ENCODE measurements at places on chromosomes 13 and 19. TPM values are rescaled to one million over a fixed set of nuclear protein-coding genes. Genes with fewer than 3 reads are reported as not detected.
A peak's percentile ranks its signal among the peaks of the same experiment; 100 is the strongest.

REEP6 gene
- 34.5 TPM for total RNA-seq

PNMA8C gene
- 0.10 TPM for total RNA-seq

ZIM2 gene
- not detected for total RNA-seq

ZNF100 gene
- 19.8 TPM for total RNA-seq

ONECUT3 gene
- total RNA-seq = 5.9 TPM

CACNA1A gene
- 23.2 TPM for total RNA-seq

HNRNPA1L2 gene
- 11.6 TPM for total RNA-seq

GRCh38 chr13:36369268-36370107 lies 23.3 kb upstream of the SPART start:
- DNase-seq = no peak

- DNase-seq = no peak
These were observed 48.6 kb downstream of the SCEL start for GRCh38 chr13:77584106-77584505.

DNA sequence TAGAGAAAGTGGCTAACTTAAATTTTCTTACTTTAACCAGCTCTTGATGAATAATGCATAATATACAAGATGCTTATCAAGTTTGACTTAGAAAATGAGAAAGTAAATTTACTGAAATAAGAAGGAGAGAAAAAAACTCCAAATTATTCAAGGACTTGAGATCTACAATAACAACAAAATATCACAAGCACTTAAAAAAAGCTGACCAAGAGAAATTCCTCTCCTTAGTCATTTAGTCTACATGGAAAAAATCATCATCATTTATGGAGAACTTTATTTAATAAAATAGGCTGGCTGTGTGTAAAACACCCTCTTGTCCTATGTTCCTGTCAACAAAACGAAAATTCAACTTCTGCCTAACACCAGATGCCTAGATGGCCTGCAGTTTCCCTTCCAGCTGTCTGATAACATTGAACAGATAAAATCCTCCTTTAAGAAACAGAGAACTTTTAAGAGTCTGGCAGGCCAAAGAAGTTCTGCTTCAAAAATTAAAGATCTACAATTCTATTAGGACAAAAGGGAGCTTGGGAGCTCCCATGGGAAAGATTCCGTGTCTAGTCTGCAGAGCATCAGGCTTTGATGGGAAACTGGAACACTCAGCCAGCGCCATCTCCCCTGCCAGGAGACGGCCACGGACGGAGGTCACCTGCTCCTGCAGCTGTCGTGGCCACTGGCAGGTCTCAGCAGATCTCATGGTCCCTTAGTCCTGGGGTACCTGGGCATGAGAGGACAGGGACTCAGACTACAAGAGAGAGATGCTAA lies 37.9 kb upstream of the ATP11A start:
- no peak for DNase-seq

DNA sequence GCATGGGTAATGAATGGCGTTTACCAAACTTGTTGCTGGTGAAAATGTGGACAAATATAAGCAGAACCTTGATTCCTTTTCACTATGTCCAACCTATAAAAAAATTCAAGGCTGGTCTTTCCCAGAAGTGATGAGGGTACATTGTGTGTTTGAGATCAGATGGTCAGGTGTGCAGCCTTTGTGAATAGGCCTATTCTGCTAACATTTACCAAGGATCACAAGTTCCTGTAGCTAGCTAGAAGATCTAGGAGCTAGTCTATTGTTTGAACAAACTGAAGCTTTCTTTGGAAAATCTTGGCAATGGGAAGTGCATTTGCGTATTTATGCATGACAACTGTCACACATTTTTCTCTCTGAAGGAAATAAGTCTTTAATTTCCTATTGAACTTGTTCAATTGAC lies 489.6 kb downstream of the KLF5 start:
- no peak for DNase-seq

DNA sequence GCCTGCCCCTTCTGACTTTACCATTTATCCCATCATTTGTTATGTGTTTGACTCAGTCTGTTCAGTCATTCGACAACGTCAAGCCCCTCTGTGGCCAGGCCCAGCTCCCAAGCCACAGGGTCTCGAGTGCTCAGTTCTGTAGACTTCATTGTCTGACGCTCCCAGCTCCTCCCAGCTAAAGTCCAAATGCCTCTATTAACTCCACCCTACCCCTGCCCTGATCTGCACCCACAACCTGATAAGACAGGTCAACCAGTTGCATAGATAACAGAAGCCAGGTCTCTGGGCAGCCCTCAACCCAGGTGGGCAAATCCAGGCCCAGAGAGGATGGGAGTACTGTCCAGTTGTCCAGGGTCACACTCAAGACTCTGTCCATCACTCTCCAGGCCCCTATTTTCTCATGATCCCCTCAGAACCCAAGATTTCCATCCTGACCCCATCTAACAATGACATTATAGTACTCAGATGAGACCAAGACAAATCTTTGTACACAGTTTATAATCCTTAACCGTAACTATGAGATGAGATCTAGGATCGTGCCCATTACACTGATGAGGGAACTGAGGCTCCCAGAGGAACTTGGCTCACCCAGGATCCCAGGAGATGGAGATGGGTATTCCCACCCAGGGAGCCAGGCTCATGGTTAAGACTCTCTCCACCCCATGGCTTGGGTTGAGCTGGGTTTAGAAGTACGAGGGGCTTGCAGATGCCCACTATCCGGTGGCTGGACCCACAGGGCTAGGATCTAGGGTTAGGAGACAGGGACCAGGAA lies 1.1 kb downstream of the TM6SF2 start:
- DNase-seq = no peak

DNA sequence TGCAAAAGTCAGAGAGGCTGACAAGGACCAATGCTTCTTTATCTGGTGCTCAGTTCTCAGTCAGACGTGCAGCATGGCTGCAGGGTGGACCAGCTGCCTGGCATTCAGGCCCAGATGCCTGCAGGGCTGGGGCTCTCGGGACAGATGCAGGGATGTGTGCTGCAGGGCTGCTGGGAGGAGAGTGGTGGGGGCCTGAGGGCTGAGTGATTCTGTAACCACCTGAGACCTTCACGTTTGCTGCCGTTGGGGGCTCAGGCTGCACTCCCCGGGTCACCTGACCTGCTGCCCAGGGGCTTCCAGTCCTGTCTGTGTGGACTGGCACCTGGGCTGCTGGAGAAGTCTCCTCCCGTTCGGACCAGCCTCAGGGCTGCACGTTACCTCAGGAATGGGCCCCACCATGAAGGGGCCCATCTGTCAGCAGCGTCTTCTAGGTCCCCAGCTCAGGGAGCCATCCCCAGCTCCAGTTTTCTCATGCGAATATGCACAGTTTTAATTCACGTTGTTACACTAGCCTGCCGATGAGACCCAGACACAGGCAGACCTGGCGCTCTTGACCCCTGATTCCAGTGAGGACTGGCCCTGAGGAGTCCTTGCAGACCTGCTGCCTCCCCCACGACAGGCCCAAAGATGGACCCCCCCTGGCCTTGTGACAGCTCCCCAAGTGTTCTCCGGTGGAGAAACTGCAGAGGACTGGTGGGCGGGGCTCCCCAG lies 16.9 kb downstream of the KCTD15 start:
- no peak for DNase-seq

DNA sequence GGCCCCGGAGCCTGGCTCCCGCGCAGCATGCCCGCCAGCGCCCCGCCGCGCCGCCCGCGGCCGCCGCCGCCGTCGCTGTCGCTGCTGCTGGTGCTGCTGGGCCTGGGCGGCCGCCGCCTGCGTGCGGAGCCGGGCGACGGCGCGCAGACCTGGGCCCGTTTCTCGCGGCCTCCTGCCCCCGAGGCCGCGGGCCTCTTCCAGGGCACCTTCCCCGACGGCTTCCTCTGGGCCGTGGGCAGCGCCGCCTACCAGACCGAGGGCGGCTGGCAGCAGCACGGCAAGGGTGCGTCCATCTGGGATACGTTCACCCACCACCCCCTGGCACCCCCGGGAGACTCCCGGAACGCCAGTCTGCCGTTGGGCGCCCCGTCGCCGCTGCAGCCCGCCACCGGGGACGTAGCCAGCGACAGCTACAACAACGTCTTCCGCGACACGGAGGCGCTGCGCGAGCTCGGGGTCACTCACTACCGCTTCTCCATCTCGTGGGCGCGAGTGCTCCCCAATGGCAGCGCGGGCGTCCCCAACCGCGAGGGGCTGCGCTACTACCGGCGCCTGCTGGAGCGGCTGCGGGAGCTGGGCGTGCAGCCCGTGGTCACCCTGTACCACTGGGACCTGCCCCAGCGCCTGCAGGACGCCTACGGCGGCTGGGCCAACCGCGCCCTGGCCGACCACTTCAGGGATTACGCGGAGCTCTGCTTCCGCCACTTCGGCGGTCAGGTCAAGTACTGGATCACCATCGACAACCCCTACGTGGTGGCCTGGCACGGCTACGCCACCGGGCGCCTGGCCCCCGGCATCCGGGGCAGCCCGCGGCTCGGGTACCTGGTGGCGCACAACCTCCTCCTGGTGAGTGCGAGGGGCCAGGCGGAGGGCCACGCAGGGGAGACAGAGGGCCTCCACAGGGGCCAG lies at the start of gene KL:
TSS of gene KL (plus strand) at position 10 of the 909 bp plus-strand sequence. CDS start at position 28, 18 bp downstream.
- no peak for DNase-seq

DNA sequence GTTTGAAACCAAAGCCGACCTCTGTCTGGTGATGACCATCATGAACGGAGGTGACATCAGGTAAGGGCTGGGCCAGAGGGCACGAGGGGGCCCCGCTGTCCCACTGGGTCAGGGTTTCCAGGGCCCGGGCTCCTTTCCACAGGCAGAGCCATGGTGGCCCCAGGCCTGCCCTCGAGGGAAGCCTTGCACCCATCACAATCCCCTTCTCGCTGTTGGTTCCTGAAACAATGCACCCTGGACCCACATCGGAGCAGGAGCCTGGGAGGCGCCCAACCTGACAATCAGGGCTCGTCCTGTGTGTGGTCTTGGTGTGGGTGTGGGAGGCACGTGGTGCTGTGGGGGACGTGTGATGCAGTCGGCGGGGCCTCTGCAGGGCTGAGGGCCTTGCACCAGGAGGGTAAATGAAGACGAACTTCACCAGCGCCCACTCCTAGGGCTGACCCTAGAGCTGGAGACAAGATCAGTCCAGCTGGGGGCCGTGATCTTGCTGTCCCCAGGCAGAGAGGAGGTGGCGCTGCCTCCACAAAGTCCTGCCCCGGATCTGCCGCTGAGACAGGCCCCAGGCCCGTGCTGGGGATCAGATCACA lies 2.8 kb downstream of the GRK1 start:
- peak; percentile 66 for DNase-seq

- no peak for DNase-seq
These were observed 8.2 kb upstream of the SUCLA2 start for GRCh38 chr13:48009284-48009683.

- DNase-seq = peak; percentile 88
These were observed 169.6 kb upstream of the GPR12 start for GRCh38 chr13:26929971-26930730.

DNA sequence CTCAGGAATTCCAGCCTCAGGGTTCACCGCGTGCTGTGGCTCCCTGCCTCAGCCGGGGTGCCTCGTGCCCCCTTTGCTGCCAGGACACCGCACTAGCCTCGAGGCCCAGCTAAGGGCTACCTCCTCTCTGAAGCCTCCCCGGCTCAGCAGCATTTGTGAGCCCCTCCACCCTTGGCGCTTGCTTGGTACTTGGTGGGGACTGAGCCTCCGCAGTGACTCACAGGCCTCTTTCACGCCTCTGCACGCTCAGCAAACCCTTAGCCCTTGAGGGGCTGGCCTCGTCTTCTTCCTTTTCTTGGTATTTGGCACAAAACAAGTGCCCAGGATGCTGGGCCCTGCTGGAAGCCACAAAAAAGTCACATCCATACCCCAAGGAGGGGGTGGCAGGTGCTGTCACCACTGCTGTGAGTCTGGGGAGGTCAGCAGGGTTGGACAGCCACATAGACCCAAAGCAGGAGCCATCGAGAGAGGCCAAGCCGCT lies 85.4 kb upstream of the TM9SF2 start:
- no peak for DNase-seq

DNA sequence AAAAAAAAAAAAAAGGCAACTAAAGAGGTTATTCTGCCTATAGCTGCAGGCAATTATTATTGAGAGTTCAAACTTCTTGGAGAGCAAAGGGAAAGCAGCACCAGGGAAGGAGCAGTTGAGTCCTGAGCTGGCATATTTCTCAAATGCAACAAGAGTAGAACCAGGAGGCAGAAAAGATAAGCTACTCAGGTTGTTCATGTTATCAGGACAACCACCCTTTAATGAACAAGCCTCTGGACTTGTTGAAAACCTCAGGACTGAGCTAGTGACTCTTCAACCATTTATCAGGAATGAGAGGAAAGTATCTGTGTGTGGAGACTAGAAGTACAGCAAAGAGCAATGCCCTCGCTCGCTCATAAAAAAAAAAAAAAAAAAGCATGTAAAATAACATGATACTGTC lies 183.0 kb downstream of the KCTD12 start:
- no peak for DNase-seq

GRCh38 chr19:39759457-39760184 lies 19.0 kb upstream of the LEUTX start:
- DNase-seq = no peak

DNA sequence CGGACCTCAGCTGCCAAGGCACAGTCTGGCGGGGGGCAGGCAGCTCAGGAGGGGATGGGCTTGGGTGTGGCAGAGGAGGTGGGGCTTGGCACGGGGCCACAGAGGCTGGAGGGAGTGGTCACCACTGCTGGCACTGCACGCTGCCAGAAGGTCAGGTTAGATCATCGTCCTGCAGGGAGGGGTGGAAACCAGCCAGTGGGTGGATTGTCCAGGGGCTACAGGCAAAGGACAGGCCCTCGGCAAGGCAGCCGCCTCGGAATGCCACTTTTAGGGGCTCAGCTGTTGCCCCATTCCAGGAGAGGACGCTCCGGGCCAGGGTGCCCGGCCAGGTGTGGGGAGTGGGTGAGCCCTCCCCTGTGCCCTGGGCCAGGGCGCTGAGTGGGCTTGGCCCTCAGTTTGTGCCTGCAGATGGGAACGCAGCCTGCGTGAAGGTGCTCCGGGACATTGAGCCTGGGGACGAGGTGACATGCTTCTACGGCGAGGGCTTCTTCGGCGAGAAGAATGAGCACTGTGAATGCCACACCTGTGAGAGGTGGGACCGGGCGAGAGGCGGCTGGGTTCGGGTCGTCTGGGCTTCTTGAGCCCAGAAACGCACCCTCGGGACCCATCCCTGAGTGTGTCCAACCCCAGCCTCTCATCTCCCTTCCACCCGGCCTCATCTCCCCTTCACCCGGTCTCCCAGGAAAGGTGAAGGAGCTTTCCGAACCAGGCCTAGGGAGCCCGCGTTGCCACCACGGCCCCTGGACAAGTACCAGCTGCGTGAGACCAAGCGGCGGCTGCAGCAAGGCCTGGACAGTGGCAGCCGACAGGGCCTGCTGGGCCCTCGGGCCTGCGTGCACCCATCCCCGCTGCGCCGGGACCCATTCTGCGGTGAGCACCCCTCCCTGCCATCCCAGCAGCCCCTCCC lies 6.4 kb downstream of the KMT5C start:
- DNase-seq = no peak

GRCh38 chr19:48552406-48553322 lies 692 bp downstream of the SULT2B1 start:
- no peak for DNase-seq

DNA sequence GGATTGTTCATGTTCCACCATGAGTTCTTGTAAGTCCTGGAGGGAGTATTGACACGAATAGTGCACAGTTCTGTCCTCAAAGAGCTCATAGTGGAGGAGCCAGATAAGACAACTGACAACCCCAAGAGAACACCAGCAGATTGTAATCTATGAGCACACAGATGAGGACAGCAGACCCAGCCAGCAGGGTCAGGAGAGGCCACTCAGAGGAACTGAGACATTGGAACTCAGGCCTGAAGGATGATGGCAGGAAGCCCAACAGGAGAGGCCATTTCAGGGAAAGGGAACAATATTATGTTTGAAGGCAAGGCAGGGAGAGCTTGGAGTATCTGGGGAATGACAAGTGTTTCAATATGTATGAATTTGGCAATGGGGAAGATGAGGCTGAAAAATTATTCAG lies 63.7 kb upstream of the IPO5 start:
- no peak for DNase-seq

- DNase-seq = no peak
These were observed 58.6 kb upstream of the SPRY2 start for GRCh38 chr13:80399340-80400163.
